ENCODE measurements at places on chromosomes 3 and 15. TPM values are rescaled to one million over a fixed set of nuclear protein-coding genes. Genes with fewer than 3 reads are reported as not detected.

- DNase-seq: no peak
Observed at GRCh38 chr3:138861798-138862197, 27.1 kb upstream of the PIK3CB start.

DNA sequence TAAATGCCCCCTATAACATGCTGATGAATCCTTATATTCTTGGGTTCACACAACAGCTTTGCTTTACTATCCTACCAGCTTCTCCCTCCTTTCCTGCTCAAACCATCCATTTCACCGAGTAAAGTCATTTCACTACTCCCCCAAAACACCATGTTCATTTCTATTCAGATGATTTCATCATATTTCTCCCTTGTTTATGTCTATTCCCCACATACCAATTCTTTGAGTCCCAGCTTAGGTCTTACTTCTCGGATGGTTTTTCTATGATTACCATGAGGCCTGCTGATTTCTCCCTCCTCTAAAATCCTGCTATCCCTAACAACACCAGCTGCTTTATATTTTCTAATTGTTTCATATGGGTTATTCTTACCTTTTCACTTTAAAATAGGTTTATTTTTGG is 231.4 kb downstream of the TIGIT start:
- no peak for DNase-seq

DNA sequence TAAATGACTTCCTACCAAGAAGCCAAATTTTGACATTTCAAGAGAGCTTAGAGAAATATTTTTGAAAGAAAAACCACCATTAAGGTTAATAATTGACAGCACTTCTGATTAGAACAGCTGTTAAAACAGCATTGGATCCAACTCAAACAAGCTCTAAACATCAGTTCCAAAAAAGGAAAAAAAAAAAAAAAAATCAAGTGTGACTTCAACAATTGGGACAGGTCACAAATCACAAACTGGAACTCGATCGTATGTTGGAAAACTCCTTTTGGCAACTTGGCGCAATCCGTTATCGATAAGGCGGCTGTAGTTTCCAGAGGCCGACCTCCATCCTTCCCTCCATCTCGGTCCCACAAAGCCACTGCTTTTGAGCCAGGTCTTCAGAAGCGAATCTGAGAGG is 17.8 kb downstream of the TLE3 start:
- DNase-seq: no peak

The TIMP4 gene
- total RNA-seq: not detected

GRCh38 chr3:119293105-119293870 is 895 bp upstream of the ARHGAP31 start:
- DNase-seq: no peak

- DNase-seq: no peak
Observed at GRCh38 chr3:72115307-72115706, 330.4 kb upstream of the PROK2 start.

The CLEC3B gene
- not detected for total RNA-seq

DNA sequence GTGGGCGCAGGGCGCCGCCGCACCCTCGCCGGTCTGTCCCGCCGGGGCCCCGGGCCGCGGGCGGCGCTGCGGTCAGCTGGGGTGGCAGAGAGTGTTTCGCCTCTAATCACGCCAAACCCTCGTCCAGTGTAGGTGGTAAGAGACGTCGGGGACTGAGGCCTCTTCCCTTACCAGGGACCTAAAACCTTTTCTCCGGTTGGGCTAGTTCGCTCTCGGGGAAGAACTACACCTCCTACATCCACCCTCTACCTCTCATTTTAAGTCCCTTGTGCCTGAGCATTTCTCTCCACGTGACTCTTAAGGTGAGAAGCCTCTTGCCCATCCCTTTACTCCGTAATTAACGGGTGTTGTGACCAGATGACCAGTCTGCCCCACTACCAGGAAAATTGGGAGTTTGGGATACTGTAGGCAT is 520 bp downstream of the TMEM42 start:
- no peak for DNase-seq

DNA sequence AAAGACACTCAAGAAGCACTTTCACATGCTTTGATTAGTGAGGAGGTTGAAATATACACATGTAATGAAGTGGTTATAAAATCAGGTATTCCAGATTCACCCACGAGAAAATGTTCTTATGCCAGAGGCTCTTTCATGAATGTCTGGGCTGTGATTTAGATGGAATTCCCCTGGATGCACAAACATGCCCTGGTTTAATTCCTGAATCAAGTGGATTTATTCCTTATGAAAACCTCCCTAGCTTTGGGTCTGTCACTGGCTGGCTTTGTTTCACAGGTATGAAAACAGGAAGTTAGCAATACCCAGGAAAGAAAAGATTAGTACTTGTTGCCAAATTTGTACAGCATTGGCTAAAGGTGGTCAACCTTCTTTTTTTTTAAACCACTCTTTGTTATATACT is 1123.0 kb downstream of the ROBO1 start:
- no peak for DNase-seq

GRCh38 chr3:143963946-143964345 is 7.7 kb upstream of the DIPK2A start:
- DNase-seq: no peak

GRCh38 chr15:62059108-62059815 is 985 bp downstream of the VPS13C start:
- DNase-seq: no peak
